Stimulated activated memory B cell treated with anti-CD40 and anti-IgM and Interleukin-4, amounts not matched to agents 10 μg/mL and 1 μg/mL and 100 μg/mL, for 72 hours (primary cell): ENCODE measurements at places on chromosomes 7 and 10.

GRCh38 chr10:61632057-61632670 lies 30.6 kb upstream of the CABCOCO1 start:
- no peak for ATAC-seq

- no peak for ATAC-seq
Measured at GRCh38 chr7:101023839-101024238, 4.0 kb downstream of the MUC17 start.

DNA sequence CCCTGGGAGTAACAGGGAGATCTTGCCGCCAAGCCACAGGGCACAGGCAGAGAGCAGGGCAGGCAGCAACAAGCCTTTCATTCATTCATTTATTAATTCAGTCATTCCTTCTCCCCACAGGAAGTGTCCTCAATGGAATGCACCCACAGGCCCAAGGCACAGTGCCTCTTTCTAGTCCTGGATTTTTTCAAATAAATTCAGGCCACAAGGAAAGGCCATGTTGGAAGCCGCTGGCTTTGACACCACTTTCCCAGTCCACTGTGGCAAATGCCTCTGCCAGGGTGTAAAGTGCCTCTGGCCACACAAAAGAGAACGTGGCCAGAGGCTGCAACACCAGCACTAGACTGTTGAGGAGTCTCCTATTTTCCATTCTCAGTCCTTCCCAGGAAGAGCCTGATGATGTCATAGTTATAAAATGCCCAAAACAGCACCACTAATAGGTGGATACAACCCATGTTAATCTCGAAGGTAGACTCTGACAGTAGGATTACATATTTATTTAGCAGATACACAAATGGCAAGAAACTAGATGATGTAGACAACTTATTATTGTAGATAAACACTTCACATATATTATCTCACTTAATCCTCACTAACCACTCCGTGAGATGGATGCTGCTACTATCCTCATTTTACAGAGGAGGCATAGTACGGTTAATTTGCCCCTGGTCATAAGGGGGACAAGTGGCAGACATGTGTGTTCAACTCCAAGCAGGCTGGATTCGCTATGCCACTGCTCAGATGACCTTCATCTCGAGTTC lies 5.5 kb downstream of the JAZF1 start:
- ATAC-seq: no peak

DNA sequence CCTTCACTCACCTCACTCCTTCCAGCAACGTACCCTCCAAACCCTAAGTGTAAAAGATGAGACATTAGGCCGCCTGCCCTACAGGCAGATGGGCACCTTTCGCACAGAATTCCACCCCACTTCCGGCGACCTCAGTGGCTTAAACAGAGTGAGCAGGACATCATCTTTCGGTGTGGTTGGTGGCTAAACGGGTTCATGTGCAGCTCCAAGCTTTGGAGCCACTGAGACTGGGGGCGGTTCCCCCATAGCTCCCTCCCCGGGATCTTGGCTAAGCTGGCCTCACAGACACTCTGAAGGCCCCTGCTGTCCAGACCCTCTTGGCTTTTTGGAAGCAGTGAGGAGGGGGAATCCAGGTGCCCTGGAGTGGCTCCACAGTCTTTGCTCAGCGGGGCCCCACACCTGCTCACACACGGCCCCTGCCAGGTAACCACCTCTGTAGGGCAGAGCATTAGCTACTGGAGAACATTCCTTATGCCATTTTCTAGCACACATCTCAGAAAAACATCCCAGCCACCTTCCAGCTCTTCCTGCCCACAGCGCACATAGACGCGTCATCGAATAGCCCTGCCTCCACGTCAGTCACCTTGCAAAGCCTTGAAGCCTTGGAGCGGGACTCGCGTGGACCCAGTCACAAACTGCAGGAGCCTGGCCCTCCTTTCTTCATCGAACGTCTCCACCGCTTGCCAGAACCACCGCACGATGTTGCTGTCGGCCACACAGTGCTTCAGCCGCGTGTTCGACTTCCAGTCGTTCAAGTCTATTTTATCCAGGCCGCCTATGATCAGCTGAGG lies 108.8 kb downstream of the SMURF1 start:
- ATAC-seq: no peak

- no peak for ATAC-seq
Measured at GRCh38 chr10:121921238-121921931, 6.4 kb downstream of the ATE1 start.

GRCh38 chr10:53406532-53406931 lies 633.9 kb upstream of the MBL2 start:
- ATAC-seq: no peak

DNA sequence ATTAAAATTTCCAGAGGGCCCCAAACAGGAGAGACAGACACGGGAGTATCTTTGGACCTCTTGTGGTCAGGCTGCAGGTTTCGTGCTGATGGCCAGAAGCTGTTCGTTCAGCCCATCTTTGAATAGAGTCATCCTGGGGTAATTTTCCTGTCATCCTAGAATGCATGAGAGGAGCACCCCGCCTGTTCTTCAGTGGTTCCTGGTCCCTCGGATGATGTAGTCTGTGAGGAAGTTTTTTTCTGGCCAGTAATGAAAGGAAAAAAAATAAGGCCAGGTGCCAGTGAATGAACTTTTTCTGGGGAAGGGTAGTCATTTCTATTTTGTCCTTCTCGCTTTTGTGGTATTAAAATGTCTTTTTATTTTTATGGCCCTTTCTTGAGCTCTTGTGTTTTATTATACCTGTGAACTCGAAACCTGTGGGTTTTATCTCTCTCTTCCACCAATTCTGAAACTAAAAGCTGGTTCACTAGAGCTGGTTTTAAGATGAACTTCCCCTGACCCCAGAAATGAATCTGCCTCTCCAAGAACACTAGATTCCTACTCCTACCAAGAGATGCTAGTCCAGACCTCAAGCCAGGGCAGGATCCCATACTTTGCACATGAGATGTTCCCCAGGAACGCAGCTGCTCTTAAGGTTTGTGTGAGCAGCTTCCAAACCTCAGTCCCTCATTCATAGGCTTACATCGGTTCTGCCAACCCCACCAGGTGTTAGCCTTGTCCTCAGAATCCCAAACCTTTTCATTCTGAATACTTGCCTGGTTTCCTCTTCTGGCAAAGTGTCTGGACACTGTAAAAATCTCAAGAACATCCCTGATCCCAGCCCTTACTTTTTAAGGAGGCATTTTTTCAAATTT lies 15.4 kb upstream of the MEST start:
- no peak for ATAC-seq

GRCh38 chr10:92240289-92241157 lies 50.4 kb downstream of the CPEB3 start:
- ATAC-seq: peak; percentile 78

DNA sequence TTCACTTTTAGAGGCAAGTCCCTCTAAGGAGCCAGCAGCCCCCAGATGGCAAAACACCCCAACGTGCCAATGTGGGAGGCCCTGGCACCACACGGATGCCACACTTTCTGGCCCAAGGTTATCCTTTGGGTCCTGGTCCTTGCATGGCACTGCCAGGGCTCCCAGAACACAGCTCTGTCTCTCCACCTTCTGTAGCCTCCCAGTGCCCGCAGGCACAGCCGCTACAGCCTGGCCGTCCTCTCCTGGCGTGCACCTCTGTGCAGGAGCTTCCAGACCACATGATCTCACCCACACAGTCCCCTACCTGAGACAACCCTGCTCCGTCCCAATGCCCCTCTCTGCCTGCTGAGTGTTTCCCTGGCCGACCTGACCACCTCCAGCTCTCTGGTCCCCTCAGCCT lies 215.0 kb downstream of the TNS3 start:
- no peak for ATAC-seq
